ENCODE measurements at places on chromosomes 2 and 18.

- no peak for DNase-seq
Observed at GRCh38 chr2:109254174-109254904, 125.3 kb downstream of the SH3RF3 start.

DNA sequence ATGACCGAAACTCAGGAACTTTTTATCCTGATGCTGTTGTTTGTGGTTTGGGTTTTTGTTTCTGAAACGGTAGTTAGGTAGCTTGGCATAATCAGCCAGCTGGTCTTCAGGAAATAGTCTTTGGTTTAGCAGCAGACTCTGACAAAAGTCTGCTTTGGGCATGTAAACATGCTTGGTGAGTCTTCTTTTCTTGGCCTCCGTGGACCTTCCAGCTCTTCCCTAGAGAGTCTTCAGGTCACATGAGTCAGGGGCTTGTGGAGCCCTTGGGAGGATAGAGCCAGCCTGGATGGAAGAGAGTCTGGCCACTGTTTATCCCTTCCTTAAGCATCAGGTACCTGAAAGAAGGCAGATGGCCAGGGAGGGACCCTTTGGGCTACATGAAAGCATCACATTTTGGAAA lies 154.5 kb downstream of the MGAT5 start:
- no peak for DNase-seq

- no peak for DNase-seq
Observed at GRCh38 chr2:39665811-39666490, at the start of gene TMEM178A. TSS of gene TMEM178A (plus strand) at chr2:39665917. CDS start at chr2:39665975, 58 bp downstream.

DNA sequence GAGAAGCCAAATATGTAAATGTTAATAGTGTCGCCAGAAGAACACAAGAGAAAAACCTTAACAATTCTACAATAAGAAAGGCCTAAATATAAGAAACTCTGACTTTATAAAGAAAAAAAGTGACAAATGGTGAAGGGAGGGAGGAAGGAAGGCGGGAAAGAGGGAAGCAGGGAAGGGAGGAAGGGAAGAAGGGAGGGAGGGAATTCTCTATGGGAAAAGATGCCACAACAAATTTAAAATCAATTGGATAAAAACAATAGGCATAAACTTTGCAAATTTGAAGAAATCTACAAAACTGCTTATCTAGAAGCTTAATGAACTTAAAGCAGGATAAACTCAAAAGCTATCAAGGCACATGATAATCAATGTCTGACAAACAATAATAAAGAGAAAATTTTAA lies 16.9 kb downstream of the NBAS start:
- no peak for DNase-seq

GRCh38 chr2:142602418-142602989 lies 275.0 kb upstream of the KYNU start:
- no peak for DNase-seq

- peak; percentile 46 for DNase-seq
Observed at GRCh38 chr2:69214898-69215297, 172.1 kb downstream of the GFPT1 start.

Measured in epithelial cell of esophagus (primary cell).